ENCODE measurements at places on chromosomes 3 and 15.
A peak's percentile ranks its signal among the peaks of the same experiment; 100 is the strongest.

DNA sequence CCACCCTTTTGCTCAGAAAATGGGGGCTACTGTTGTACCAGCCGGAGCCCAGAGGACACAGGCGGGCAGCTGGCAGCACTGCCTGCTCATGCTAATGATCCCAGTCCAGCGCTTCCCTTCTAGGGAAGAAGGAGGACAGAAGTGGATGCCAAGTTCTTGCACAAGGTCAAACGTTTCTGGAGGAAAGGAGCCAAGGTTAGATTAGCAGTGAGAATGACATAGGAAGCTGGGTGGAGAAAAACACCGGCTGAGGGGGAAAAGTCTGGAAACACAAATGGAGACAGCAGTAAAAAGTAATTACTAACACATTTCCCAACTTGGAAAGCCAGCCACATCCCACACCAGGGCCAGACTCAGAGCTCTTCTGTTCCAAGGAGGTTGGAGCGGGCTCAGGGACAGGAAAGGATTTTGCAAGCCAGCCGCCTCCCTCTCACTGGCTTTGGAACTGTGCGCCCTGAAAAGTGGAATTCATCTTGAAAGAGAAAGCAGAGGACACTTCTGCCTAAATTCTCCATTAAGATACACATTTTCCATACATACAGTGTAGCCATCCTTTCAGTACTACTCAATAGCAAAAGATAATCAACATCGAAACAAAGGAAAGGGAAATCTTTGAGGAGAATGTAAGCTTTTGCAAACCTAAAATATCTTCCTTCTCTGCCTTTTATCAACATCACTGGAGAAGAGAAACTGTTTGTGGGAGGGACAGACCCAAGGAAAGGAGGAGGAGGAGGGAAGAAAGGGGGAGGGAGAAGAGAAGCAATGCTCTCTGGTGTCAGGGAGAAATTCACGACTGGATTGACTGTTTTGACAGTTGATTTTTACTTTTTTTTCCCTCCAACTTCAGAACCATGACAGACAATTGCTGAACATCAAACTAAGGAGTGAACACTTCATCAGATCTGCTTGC, 133.6 kb downstream of the CD47 start:
- no peak for DNase-seq

- no peak for DNase-seq
Measured at GRCh38 chr3:116443191-116443661, 2.1 kb downstream of the LSAMP start.

GRCh38 chr3:38581774-38582173, 67.7 kb downstream of the SCN5A start:
- DNase-seq = no peak

- no peak for DNase-seq
Measured at GRCh38 chr3:8312685-8313084, 188.9 kb upstream of the LMCD1 start.

- DNase-seq = no peak
Measured at GRCh38 chr3:11638495-11639358, 5.0 kb downstream of the VGLL4 start.

- peak; percentile 30 for DNase-seq
Measured at GRCh38 chr3:99884484-99884883, 66.8 kb downstream of the CMSS1 start.

- no peak for DNase-seq
Measured at GRCh38 chr3:194592798-194593752, 40.1 kb downstream of the TMEM44 start.

GRCh38 chr3:155553780-155554179, 191.1 kb downstream of the PLCH1 start:
- peak; percentile 34 for DNase-seq

- no peak for DNase-seq
Measured at GRCh38 chr3:170471149-170471548, 52.5 kb downstream of the CLDN11 start.

GRCh38 chr15:38463893-38464292, 10.0 kb downstream of the FAM98B start:
- no peak for DNase-seq

DNA sequence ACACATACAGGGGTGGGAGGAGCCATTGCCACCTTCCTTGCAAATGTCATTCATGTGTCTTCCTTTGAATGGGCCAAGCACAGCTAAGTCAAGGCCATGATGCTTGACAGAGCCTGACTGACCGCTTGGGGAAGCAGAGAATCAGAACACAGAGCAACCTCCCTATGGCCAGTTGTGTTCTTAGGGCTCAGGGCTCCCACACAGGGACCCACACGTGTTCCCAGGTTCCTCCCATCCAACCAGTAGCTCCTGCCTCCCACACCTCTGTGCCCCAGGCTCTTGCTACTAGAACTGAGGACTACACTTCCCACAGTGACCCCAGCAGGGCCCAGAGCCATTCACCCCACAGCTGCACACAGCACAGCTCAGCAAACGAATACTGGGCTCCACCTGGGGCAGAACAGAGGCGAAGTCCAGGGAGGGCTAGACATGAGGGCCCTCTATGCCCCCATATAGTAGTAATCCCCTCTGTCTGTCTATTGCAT, 42.9 kb downstream of the KLF15 start:
- no peak for DNase-seq

- no peak for DNase-seq
Measured at GRCh38 chr3:59998058-59998457, 948.2 kb upstream of the CFAP20DC start.

GRCh38 chr3:72680766-72681165, 167.5 kb downstream of the SHQ1 start:
- no peak for DNase-seq

GRCh38 chr15:96297783-96298182, 32.7 kb upstream of the NR2F2 start:
- no peak for DNase-seq

GRCh38 chr15:77347197-77347596, 72.7 kb downstream of the PEAK1 start:
- DNase-seq = no peak

DNA sequence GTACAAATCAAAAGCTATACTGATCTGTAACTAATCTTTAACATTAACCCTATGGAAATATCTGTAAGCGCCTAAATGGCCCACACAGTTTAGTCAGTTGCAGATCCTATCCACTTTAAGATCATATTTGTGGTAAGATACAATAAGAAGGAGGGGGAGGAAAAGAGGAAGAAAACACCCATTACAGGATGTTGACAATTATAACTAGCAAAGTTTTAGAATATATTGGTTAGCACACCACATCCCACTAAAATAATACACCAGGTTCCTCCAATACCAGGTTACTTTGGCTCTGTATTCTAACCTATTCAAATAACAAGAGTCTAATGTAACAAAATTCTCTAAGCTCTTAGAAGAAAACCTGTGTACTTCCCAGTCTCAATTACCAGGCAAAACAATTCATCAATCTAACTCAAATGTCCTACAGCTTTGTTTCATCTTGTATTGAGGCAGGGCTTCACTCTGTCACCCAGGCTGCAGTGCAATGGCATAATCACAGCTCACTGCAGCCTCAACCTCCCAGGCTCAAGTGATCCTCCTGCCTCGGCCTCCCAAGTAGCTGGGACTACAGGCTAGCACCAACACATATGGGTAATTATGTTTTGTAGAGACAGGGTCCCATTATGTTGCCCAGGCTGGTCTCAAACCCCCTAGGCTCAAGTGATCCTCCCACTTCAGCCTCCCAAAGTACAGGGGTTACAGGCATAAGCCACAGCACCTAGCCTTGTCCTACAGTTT, 4.2 kb downstream of the SLC4A7 start:
- no peak for DNase-seq

DNA sequence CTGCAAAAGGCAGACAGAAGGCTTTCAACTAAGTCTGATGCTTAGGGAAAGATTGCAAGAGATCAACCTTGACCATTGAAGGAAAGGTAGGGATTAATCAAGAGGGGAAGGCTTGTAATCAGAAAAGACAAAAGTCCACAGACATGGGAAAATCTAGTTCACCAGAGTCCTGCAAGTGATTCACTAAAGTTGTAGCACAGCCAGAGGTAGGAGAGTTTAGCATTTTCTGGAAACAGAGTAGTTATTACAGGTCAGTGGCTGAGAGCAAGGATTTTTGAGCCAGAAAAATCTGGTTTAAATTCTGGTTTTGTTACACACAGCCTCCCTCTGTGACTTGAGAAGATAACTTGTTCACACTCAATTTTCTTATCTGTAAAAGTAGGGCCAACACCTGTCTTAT, 35.3 kb upstream of the DPPA4 start:
- no peak for DNase-seq

GRCh38 chr3:14460342-14461005, 58.1 kb downstream of the SLC6A6 start:
- DNase-seq = no peak

DNA sequence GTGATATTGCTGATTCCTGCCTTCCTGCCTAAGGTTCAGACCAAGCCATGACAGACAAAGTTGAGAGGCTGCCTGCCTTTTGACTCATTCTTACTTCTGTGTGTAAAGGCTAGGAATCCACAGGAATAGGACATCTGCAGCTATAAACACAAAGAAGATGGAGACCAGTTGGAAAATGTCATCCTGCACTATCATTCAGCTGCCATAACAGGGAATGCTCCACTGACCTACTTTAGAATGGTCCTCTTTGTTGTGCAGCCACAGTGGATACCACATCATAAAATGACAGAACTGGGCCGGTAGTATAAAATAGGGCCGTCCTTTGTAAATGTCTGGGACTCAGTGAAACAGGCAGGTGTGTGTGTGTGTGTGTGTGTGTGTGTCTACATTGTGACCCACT, 75.1 kb downstream of the STAC start:
- DNase-seq = no peak

DNA sequence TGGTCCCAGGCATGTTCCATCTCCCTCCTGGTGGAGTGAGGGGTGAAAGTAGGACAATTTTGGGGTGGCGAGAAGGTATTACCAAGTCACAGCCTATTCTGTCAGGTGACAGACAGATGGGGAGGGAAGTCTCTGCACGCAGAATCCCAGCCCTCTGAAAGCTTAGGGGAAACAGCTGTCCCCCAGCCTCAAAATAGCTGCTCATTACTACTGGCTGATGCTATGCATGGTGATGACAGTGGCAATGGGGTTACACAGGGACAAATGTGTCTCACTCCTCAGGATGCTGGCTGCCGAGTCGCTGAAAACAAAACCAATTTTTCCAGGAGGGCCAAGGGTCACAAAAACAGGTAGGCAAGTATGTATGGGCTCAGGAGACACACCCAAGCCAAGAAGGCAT, 68.8 kb upstream of the OXTR start:
- DNase-seq = no peak

GRCh38 chr15:42863572-42864239, 56.9 kb downstream of the TTBK2 start:
- no peak for DNase-seq

DNA sequence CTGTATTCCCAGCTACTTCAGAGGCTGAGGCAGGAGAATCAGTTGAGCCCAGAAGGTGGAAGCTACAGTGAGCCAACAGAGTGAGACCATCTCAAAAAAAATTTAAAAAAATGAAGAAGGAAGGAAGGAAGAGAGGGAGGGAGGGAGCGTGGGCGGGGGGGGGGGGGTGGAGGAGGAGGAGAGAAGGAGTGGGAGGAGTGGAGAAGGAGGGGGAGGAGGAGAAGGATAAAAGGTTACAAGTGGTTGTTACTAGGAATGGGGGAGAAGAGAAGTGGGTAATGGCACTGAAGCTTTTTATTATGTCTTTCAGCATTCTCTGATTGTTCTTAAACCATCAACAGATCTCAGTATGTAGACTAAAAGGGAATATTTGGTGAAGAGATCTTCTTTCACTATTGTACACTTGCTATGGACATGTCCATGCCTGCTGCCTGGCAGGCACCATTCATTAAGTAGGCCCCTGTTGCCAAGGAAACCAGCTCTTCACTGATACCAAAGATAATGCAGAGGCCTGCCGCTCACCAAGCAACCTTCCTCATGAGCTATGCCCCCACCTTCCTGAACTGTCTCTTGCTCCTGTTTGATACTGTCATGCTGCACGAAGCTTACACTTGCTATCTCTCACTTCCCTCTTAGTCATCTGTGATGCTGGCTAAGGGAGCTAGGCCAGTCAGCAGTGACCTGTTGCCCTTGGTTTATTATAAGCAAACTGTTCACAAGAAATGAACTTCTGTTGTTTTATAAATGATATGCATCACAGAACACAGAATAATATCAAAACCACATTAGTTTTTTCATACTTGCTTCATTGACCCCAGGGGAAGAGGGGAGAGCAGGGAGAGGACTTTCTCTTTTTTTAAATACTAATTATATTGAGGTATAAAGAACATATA, 23.1 kb downstream of the EPM2AIP1 start:
- peak; percentile 45 for DNase-seq

DNA sequence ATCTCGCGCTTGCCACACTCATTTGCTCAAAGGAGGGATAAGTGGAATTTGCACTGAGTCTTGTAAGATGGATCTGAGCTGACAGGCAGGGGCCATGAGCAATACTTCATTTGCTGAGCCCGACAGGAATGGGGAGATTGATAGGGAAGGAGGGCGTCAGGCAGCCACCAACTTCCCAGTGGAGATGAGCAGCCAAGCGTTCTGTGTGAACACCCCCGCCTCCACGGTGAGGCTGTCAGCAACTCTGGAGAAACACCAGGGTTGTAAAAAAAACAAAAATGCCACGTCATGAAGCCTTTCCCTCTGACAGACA, 36.8 kb downstream of the TLE3 start:
- no peak for DNase-seq

DNA sequence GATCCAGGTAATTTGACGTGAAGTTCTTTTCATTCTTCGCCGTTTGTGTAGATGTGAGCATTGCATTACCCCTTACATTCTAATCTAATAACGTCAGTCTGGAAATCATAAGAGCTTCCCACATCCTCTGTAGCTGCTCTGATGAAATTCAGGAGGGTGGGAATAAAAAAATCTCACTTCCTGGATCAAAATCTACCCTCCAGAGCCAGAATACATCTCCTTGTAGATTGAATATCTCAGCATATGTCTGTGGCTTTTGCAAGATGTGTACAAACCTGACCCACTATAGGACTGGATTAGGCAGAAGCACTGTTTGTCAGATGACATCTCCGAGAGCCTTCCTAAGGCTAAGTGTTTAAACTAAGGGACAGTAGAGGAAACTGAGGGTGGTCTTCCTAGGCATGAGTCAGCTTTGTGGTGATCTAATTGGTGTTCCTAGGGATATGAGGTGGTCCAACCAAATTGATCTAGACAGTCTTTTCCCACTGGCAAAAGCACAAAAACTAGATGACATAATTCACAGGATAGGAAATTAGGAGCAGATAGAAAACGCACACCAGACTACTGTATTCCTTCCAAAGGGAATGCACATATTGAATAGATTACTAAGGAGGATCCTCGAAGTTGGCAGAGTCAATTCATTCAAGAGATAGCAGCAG, 216.3 kb upstream of the LRTM1 start:
- no peak for DNase-seq

- DNase-seq = no peak
Measured at GRCh38 chr3:134369861-134370596, 4.2 kb downstream of the AMOTL2 start.

DNA sequence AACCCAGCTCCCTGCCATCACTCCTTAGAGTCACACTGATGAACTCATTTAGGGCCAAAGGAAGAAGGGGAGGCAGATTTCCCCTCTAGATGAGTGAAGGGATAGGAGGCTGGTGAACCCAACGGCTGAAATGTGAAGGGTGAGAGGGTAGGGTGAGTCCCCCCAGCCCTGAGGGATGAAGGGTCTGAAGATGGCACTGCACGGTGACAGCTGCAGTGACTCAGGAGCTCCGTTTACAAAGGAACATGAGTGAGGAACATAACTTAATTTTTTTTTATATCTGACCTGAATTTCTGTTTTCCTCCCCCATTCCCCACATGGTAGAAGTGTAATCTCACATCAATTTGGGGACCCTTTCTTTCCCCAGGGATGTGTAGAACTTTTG, 14.0 kb downstream of the SNX33 start:
- no peak for DNase-seq

GRCh38 chr3:185844051-185844450, 19.2 kb upstream of the IGF2BP2 start:
- no peak for DNase-seq

- DNase-seq = no peak
Measured at GRCh38 chr3:108673988-108674661, 83.1 kb downstream of the RETNLB start.

Measured in activated CD4-positive, alpha-beta T cell treated with anti-CD3 and anti-CD28 coated beads, Interleukin-2, Interleukin-4, amounts not matched to agents 100 ng/mL and 50 ng/mL, durations not matched to agents 16 hours and 8 hours (primary cell).